ENCODE measurements at places on chromosomes 2 and 18.

GRCh38 chr2:136057023-136057801 lies 60.7 kb downstream of the CXCR4 start:
- DNase-seq, result peak; percentile 48

GRCh38 chr18:67154979-67155378 lies 361.5 kb downstream of the DSEL start:
- no peak for DNase-seq

- DNase-seq, result no peak
Measured at GRCh38 chr2:221381928-221382488, 190.1 kb downstream of the EPHA4 start.

- peak; percentile 48 for DNase-seq
Measured at GRCh38 chr2:1550658-1551316, 137.5 kb downstream of the TPO start.

GRCh38 chr2:141820893-141821292 lies 309.9 kb downstream of the LRP1B start:
- no peak for DNase-seq

GRCh38 chr2:80002568-80003157 lies 301.9 kb downstream of the LRRTM1 start:
- no peak for DNase-seq

DNA sequence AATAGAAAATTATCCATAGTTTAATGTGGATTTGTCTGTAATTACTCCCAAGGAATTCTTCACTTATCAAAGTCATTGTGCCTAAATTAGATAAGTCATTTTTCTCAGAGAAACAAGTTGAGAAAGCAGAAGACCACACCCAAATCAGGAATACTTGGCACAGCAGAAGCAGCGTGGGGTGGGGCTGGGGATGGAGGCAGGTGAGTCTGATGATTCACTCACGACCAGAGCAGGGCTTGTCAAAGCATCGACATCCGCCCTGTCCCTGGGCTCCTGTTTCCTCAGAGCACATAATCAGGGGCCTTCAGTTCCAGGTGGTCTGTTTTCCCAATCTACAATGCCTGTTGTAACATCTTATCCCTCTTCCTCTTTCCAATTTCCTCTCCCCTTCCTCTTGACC lies 31.5 kb upstream of the COLEC12 start:
- no peak for DNase-seq

- no peak for DNase-seq
Measured at GRCh38 chr2:200095436-200095835, 140.1 kb downstream of the MAIP1 start.

- DNase-seq, result no peak
Measured at GRCh38 chr2:53751728-53752127, 15.9 kb upstream of the CHAC2 start.

DNA sequence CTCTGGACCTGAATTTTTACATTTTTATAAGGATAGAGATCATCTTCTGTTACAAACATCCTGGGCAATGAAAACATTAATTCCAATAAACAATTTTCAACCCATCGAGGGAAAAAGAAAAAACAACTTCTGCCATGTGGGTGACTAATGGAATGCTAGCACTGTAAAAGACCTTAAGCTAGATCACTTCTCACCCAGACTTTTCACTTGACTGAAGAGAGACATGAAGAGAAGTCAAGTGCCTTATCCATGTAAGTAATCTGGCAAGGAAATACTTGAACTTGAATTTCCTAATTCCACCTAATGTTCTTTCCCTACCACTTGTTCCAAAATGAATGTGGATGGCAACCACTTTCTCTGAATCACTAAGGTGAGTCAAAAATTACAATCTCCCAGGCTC lies 98.3 kb upstream of the ACVR1C start:
- DNase-seq, result no peak

DNA sequence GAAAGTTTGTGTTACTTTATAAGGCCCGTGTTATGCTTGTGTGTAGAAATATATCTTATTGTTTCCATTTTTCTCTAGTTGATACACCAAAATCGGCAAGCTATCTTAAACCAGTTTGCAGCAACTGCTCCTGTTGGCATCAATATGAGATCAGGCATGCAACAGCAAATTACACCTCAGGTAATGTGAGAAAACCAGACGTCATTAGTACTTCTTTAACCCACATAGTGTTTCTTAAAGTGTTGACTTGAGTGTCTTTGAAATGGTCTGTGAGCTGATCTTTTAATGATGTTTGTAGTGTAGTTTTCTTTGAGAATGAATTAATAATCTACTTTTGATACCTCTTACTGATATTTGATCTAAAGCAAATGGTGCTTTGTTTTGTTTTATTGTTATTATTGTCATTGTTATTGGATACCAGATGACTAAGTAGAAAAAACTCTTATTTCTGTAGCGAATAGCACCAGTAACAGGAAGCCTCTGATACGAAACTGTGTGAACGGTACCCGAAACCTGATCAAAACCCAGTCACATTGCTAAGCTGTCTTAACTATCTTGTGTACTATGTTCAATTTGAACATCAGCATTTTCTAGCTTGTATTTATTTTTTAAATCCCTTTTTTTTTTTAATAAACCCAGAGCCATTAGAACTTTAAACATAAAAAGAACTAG lies 53.7 kb downstream of the PTRHD1 start:
- no peak for DNase-seq
